ENCODE measurements at places on chromosomes 7 and 10.

- DNase-seq: no peak
Measured at GRCh38 chr10:89197473-89197872, 9.6 kb downstream of the CH25H start.

DNA sequence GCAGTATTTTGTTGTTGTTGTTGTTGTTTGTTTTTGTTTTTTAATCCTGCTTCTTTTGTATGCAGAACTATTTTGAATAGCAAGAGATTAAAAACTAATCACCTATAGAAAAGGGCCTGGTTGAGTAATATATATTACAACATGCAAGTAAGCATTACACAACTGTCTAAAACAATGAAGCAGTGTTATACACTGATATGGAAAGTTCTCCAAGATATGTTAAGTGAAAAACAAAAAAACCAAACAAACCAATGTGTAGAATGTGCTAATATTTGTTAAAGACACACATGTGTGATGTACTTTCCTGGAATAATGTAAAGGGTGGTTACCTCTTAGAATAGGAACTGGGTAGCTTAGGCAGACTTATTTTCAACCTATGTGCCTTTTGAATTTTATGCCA, 117.4 kb downstream of the ZNF365 start:
- DNase-seq: no peak

GRCh38 chr7:597348-598178, 77.9 kb upstream of the PDGFA start:
- DNase-seq: no peak

DNA sequence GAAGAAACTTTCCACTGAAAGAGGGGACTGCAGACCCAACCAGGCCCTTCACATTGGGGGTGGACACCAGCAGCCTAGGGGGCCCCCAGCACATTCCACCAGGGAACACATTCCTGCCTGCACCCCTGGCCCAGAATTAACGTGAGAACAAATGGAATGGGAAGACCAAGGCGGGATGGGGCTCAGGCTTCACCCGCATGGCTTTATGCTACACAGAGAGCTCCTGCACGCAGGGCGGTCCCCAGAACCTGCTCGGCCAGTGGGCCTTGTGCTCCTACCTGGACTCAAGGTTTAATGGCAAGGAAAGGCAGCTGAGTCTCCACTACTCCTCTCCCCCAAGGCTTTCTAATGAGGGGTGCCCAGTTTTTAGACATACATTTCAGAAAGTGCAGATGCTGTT, 146.3 kb upstream of the GPR26 start:
- DNase-seq: peak; percentile 37

- peak; percentile 69 for DNase-seq
Measured at GRCh38 chr7:130490888-130491804, 739 bp upstream of the MEST start.

DNA sequence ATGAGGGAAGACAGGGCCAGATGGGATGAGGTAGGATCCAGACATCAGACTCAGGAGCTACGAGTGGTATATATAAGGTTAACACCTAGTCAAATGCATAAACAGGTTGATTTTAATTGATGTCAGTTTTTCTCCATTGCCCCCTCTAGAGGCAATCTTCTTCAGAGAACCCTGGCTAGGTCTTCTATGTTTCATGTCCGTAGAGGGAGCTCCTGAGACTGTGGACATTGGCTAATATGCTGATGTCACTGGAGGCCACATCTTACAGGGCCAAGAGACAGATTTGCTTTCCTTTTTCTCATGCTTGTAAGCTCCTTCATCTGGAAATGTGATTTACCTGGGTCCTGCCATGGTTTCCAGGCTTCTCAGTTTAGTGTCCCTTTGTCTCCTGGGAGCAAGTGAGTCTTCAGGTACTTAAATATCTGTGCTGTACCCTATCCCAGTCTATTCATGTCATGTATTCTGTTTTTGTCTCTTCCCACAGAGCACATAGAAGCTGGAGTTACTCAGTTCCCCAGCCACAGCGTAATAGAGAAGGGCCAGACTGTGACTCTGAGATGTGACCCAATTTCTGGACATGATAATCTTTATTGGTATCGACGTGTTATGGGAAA, 161.6 kb upstream of the PRSS1 start:
- DNase-seq: peak; percentile 73

DNA sequence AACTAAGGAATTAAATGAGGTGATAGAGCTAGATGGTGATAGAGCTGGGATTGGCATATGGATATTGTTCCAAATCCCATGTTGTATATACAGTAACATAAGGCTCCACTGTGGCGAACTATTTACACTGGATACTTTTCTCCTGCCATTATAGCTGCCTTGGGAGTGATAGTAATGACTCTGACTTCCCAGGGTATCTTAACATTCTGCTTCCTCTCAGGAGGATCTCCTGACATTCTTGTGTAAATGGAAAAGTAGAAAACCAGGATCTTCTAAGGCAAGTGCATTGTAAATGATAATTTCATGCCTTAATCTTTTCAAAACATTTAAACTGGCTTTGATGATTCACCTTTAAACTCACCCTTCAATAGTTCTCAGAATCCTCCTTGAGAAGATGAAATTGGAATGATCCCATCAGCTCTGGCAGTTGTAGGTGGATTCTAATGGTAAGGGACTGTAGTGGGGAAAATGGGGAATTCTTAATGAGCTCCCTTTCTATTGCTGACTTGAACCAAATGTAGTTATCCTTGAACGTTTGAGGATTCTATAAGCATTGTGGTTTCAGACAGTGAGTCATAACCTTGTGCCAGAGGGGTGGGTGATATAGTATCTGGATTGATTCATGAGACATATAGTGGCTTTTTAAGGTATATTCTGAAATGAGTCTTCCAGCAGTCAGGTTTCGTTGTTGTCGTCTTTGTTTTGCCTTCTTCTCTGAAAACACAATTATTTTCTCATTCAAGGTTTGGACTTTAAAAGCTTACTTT, 450.0 kb downstream of the SUGCT start:
- no peak for DNase-seq

DNA sequence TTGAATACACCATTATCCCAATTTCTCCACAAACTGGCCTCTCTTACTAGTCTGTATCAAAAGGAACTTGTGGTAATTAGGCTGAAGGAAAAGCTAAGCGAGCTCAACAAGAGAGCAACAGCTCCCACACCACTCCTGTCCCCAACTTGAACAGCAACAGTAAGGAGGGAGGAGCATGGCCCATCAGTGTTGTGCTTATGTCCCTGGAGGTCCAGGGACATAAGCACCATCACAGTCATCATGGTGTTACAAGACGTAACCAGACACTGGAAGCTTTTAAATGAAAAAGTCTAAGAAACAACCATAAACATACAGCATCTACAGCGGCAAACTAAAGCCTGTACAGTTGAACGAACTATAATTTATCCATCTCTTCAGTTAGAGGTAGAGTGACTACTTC, 989 bp downstream of the ERLIN1 start:
- no peak for DNase-seq

- no peak for DNase-seq
Measured at GRCh38 chr7:107946881-107947280, 55.9 kb downstream of the DLD start.

DNA sequence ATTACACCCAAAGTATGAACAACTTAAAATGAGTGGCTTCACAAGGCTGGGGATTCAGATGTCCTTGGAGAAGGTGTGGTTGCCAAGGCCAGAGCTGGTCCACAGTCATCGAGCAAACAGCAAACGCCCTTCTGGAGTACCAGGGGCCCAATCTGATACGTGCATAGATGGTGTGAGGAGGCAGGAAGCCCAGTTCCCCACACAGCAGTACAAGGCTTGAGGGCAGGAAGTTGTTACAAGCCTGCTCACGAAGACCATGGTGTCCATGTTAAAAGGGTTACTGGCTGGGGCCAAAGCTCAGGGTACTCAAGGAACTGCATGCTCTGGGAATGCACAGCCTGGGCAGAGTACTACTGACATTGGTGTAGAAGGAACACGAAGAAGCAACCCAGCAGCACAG, 4.6 kb upstream of the ANKRD26 start:
- DNase-seq: no peak

- DNase-seq: no peak
Measured at GRCh38 chr10:12518024-12518423, 168.7 kb downstream of the CAMK1D start.

DNA sequence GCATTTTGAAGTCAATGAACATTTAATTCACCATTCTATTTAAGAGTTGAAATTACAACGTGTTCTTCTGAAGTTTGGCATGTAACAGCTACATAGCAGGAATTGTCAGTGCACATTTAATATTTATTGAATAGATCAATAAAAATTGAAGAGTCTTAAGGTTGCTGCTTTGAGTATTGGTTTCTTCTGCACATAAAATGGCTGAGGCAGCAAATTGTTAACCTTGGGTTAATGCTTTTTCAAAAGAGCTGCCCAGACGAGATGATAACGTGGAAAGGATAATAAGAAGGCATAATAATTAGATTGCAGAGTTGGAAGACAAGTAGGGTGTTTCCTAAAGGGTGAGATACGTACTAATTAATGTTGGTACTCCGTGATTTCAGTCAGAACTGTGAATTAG, 203.7 kb downstream of the AGMO start:
- DNase-seq: no peak

DNA sequence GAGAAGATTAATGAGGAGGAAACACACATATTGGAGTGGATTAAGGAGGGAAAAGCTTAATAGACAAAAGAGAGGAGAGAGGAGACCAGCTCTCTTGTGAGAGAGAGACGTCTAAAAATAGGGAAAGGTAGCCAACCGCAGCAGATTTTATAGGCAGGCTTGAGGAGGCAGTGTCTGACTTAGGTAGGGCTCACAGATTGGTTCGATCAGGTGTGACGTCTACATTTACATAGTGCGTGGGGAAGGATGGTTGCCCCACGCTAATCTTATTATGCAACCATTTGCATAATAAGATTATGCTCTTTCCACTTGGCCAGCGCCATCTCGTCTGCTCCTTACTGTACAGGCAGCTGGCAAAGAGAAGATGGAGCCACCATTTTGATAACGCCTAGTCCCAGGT, 122.0 kb downstream of the MARCHF5 start:
- peak; percentile 12 for DNase-seq

- no peak for DNase-seq
Measured at GRCh38 chr7:106054156-106054910, 57.8 kb downstream of the SYPL1 start.

DNA sequence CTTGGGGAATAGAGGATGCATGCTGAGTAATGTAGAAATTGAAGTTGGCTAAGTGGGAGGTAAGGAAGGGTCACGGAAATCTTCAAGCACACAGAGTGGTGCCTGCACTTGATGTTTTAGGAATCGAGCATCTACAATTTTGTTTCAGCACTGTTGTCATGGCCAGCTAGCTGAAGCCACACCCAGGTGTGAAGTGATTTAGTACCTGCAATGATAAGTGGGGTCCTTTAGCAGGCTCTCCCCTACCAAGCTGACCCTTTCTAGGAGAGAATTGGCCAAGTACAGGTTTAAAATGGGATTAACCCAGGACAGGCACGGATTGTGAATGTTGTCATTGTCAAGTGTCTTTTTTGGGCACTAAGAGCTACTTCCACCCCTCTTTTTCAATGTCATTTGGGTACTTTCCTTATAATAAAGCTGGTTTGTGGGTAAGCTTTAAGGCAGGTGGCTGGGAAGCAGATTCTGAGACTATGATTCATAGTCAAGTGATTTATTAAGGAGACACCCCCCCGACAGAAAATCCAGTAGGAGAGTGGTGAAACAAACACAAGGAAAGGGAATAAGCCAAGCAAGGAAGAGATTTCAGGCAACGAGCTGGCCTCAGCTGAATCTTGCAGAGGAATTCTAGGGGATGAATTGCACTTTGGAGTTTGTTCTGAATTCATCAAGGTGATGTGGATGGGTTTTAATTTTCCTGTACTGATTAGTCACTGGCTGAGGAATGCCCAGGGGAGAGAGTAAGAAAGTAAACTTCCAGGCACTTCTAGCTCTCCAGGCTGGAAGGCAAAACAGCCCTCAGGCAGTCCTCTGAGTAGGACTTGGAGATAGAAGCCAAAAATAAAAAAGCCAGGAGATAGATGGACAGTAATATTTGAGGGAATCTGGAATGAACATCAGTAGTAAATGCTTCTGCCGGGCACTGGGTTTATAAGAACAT, 1128.4 kb downstream of the SORCS3 start:
- DNase-seq: peak; percentile 87

- DNase-seq: no peak
Measured at GRCh38 chr7:19928247-19928646, 154.8 kb upstream of the TMEM196 start.

DNA sequence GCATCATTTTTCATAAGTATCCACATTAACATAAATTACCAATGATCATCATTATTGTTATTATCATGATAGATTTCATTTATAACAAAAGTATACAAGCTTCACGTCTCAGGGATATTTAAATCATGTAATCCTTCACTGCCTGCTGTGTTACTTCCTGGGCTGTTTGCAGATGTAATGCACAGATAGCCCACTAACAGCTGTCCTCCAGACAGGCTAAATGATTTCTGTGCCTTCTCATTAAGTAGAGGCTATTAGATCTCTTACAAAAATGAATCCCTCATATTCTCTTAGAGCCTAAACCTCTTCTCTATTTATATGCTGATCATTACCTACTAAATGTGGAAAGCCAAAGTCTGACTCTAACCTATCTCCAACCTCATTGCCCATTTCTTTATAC, 9.3 kb downstream of the PCLO start:
- DNase-seq: no peak

DNA sequence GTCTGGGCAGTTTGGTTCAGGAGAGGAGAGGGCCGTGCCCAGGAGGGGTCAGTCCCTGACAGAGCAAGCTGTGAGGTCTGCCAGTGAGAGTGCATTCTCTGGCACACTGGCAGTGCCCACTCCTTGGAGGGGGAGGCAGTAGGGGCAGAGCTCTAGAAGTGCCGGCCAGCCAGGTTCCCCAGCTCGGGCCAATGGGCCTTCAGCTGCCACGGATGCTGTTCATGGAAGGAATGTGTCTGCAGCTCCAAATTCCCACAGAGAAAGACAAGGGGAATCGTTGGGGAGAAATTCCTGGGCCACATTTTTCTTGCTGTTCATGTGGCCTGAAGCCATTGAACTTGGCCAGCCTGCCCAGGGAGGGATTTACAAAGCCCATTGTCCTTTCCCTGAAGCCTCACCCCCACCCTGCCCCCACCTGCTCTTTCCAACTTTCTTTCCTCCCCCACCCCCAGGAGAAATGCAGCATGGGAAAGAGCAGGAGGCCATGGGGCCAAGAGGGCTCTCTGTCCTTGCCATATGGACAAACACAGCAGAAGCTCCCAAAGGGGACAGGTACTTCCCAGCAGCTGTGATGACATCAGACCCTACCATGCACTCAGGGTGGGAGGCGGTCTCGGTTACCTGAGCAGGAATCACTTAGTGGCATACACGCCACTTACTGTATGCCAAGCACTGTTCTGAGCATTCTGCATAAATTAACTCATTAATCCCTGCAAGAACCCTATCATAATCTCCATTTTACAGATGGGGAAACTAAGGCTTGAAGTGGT, 70.7 kb downstream of the ARHGAP22 start:
- DNase-seq: peak; percentile 80

DNA sequence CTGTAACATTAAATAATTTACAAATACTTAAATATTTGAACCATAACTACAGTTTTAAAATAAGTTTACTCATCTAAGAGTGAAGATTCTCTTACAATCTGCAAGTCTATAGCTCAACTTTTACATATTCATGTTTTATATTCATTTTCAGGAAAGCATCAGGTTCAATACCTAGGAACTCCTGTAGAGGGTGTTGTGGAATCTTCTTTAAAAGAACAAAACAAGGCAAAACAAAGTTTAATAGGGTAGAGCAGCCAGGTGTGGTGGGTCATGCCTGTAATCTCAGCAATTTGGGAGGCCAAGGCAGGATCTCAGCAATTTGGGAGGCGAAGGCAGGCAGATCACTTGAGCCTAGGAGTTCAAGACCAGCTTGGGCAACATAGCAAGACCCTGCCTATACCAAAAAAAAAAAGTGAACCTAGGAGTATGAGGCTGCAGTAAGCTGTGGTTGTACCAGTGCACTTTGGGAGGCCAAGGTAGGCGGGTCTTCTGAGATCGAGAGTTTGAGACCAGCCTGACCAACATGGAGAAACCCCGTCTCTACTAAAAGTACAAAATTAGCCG, 45.1 kb downstream of the ST8SIA6 start:
- DNase-seq: no peak

All from islet precursor cell (in vitro differentiated cells).